Forelimb muscle (tissue), 1 donor: ENCODE measurements at places on chromosomes 3 and 15. TPM values are rescaled to one million over a fixed set of nuclear protein-coding genes. Genes with fewer than 3 reads are reported as not detected.

- DNase-seq: peak; percentile 60
Observed at GRCh38 chr15:39473298-39473947, 107.5 kb upstream of the THBS1 start.

Gene RLBP1
- polyA plus RNA-seq: 0.28 TPM

DNA sequence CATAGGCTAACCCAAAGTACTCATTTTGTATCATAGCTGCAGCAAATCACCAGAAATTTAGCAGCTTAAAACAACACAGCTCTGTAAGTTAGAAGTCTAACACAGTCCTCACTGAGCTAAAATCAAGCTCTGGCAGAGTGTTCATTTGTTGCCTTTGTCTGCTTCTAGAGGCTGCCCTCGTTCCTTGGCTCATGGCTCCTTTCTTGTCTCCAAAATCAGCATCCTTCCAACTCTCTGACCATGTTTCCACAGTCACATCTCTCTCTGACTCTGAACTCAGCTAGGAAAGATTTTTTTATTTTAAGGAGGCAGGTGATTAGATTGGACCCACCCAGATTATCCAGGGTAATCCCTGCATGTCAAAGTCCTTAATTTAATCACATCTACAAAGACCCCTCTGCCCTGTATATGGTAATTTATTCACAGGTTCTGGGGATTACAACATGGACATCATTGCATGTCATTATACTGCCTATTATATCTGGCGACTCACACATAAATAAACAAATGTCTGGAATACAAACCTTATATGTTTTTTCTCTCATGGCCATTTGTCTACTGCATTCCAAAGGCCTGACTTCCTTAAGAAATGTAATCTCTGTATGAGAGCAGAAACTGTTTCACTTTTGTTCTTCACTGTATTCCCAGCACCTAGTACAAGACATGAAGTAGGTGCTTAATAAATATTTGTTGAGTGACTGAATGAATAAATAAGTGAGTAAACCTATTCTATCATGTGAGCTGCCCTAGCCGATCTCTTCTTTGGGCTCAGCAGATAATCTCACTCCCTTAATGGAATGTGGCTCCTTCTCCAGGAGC, 15.1 kb upstream of the UACA start:
- DNase-seq: no peak

DNA sequence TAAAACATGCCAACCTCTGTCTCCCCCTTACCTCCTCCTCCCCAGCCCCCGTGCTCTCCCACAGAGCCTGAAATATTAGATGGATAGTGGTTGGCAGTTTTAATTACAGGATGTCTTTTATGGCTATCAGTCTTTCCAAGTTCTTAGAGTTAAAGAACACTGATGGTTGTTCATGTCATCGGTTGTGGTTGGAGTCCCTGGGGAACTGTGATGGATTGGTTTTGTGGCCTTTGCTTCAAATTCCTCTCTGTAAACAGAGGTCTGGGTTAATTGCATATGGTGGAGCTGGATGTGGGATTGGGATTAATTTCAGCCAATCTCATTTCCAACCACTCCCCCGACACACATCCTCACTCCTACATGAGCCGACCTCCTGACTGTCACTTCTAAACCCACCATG, 164.5 kb upstream of the PROK2 start:
- DNase-seq: no peak

DNA sequence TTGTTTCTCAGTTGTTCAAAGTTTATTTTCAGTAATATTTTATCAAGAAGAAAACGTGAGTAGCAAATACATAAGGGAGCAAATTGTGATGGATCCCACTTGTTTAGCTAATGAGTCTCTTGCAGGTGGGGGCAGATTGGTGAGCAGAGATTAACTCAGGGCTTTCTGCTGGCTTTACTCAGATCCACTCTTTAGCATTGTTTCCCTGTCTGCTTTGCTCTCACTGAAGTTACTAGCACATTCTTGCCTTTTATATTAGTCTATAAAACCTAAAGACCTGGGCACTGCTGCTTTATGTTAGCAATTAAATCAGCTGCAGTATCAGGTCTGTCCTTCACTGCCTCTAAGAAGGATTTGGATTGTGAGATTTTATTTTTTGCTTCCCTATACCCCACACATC, 71.5 kb downstream of the STAC start:
- DNase-seq: no peak

DNA sequence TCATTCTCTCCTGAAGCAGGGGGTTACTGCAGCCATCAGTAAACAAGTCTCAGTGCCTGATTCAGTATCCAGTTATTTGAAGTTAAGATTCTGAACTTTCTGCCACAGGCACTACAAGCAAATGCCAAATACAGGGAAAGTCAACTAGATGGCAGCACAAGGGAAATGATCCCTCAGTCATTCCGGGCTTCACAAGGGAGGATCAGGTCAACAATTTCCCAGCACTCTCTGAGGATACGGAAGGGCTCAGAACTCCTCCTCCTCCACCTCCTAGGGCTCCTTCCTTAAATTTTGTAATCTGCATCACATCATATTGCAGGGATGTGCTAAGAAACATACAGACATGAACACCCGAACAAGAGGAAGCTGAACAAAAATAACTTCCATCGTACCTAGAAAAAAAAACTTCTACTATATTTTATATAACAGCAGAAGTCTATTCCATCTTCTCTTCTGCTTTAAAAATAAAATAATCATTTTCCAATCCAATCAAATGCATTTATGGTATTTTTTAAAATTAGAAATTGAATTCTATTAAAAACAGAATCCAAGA, 187.1 kb downstream of the FMN1 start:
- DNase-seq: no peak

- no peak for DNase-seq
Observed at GRCh38 chr15:52207191-52207590, 16.0 kb upstream of the GNB5 start.

Gene CLSTN2
- polyA plus RNA-seq: 2.1 TPM

Gene SCN11A
- polyA plus RNA-seq: 2.5 TPM

- no peak for DNase-seq
Observed at GRCh38 chr3:102195198-102195948, 239.4 kb upstream of the ZPLD1 start.

GRCh38 chr15:40242601-40243000, 3.7 kb downstream of the PAK6 start:
- DNase-seq: no peak

Gene SLC6A20
- polyA plus RNA-seq: 0.28 TPM

- no peak for DNase-seq
Observed at GRCh38 chr3:15330031-15330596, 2.3 kb downstream of the SH3BP5 start.

Gene GOLGA6A
- 0.53 TPM for polyA plus RNA-seq

Gene RBMS3
- polyA plus RNA-seq: 28.5 TPM

GRCh38 chr3:66039590-66039887, 821 bp upstream of the MAGI1 start:
- DNase-seq: no peak

- DNase-seq: no peak
Observed at GRCh38 chr3:53880396-53881345, 1.3 kb downstream of the ACTR8 start.

Gene ACKR2
- polyA plus RNA-seq: 0.46 TPM

DNA sequence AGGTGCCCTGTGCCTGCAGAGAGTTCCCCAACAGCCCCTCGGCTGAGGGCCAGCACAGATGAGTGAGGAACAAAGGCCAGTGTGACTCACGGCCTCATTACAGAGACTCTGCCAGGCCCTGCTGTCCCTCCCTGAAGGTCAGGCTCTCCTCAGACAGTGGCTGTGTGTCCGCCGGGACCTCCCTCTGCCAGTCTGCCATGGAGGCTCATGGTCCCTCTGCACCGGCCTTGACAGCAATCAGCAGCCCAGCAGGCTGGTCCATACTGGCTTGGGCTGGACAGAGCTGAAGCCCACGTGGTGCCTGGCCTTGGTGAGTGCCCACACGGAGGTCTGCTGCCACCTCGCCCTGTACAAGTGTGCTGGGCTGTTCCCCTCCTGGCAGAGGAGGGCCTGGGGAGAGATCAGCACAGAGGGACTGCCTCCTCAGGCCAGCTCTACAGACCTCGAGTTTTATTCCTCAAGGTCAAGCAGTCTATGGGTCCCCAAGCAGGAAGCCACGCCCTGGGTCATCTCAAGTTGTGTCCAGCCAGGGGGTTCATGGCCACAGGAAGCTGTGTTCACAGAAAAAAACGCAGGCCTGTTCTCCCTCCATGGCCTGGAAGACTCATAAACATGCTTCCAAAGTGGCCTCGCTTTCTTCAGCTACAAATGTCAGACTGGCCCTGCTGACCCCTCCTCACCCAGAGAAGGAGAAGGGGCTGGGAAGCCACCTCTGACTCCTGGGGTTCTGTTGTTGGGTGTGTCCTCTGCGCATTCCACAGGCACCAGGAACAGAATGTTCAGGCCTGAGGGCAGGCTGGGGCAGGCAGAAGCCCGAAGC, 27.0 kb downstream of the SLC41A3 start:
- DNase-seq: no peak

DNA sequence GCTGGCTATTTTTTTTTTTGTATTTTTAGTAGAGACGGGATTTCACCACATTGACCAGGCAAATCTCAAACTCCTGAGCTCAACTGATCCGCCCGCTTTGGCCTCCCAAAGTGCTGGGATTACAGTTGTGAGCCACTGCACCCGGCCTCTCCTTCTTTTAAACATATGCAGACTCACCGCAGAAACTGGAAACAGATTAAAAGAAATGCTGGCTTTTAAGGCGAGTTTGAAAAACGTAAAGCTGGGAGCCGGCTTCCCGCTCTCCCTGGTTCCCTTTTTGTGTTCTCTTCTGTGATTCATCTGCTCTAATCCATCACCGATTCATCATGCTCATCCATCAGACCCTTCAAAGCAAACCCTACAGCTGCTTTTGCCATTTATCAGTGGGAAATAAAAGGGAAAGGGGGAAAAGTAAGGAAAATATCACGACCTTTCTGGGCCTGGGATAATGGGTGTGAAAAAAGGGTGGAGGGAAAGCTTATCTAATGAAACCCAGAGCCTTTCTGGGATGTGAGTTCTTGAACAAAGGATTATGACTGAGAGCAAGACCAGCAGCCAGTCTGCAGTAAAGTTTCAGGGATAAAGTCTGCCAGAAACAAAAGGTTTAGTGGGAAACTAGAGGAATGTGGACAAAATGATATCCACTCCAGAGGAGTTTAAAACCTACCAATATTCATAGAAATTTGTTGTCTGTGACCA, 92.3 kb upstream of the LRIG1 start:
- no peak for DNase-seq

DNA sequence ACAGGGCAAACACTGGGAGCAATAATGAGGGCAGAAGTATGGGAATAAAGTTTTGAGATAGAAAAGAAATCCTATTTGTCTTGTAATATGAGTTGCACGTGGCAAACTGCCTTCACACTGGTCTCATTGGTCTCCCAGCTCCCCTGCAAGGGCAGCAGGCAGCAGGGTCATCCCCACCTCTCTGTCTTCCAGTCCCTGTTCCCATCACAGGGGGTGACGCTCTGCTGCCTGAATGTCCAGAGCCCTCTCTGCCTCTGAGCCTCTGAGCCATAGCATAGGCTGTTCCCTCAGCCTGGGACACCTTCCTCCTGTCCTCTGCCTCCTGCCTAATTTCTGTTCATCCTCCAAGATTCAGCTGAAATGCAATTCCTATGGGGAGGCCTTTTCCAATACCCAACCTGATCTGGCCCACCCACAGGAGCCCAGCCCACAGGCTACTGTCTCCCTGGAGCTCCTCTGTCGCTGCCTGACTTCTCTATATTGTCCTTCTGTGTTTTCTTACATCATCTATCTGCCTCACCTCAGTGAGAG, 12.1 kb upstream of the SKOR1 start:
- no peak for DNase-seq

DNA sequence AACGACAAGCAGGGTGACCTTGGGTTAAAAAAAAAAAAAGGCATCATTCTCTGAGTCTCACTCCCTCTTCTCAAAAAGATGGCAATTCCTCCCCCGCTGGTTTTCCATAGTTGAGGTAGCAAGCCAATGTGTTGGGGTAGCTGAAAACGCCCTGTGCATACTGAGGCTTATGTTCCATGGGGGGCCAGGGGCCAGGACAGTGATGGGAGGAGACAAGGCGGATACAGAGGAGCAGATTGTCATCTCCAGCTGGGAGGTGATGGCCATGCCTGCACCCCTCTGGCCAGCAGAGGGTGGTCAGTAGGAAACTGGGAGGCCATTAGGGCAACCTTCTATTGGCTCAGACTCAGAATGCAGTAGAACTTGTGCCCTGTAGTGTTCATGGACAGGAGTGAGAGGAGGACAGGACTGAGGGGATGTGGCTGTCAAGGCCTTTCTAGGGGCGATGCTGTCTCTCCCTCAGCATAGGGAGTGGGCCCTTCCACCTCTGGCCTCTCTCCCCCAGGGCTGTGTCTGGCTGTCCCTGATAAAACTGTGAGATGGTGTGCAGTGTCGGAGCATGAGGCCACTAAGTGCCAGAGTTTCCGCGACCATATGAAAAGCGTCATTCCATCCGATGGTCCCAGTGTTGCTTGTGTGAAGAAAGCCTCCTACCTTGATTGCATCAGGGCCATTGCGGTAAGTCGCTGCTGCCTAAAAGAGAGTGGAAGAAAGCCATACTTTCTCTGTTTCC, 1.9 kb downstream of the TF start:
- no peak for DNase-seq

Gene CYP8B1
- polyA plus RNA-seq: 0.09 TPM

- DNase-seq: no peak
Observed at GRCh38 chr3:81041331-81041730, 720.1 kb downstream of the GBE1 start.

DNA sequence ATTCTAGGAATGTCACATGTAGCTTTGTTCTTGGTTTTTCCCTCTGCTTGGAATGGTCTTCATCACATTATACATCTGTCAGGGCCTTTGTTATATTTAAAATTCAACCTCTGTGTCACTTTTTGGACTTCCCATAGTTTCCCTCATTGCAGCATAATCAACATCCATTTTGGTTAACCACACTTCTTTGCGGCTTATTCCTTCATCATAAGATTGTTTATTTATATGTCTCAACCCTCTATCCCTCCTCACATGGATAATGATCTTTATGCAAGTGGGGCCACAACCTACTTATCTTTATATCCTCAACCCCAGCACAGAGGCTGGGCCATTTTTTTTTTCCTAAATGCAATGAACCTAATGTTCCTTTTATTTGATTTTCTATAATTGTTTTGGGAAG, 260.0 kb upstream of the THBS1 start:
- DNase-seq: no peak

Gene A4GNT
- polyA plus RNA-seq: not detected

GRCh38 chr3:72347819-72348319, 500.4 kb downstream of the SHQ1 start:
- no peak for DNase-seq

Gene FAM107A
- 0.72 TPM for polyA plus RNA-seq

GRCh38 chr3:30241721-30242120, 364.7 kb upstream of the TGFBR2 start:
- no peak for DNase-seq
